Peyer's patch (tissue), 4 donors: ENCODE measurements at places on chromosomes 13 and 19. TPM values are rescaled to one million over a fixed set of nuclear protein-coding genes. Genes with fewer than 3 reads are reported as not detected.

GRCh38 chr13:30493658-30494381, 28.1 kb upstream of the HMGB1 start:
- no peaks in the 10 kb centered on the region for H3K4me1 ChIP-seq
- no peak overlapping the region for H3K27ac ChIP-seq
- no peak for DNase-seq
- no peaks in the 10 kb centered on the region for H3K27me3 ChIP-seq
- no peaks in the 10 kb centered on the region for H3K36me3 ChIP-seq
- H3K4me3 ChIP-seq: no peak overlapping the region

- no peak overlapping the region for H3K4me3 ChIP-seq
- H3K36me3 ChIP-seq: peaks cover 86% of the 10 kb centered on the region
- no peak for DNase-seq
- no peaks in the 10 kb centered on the region for H3K4me1 ChIP-seq
- H3K27ac ChIP-seq: no peak overlapping the region
These were observed 20.9 kb downstream of the SIN3B start for GRCh38 chr19:16850133-16850532.

- no peaks in the 10 kb centered on the region for H3K4me1 ChIP-seq
- H3K27ac ChIP-seq: no peak overlapping the region
- DNase-seq: peak; percentile 88
- H3K4me3 ChIP-seq: no peak overlapping the region
- H3K36me3 ChIP-seq: no peaks in the 10 kb centered on the region
- no peaks in the 10 kb centered on the region for H3K27me3 ChIP-seq
These were observed 96.2 kb downstream of the CYSLTR2 start for GRCh38 chr13:48749699-48750473.

Gene MAP4K1
- total RNA-seq: 7.7 TPM

GRCh38 chr13:34412817-34413375, 529.2 kb upstream of the NBEA start:
- no peak overlapping the region for H3K27ac ChIP-seq
- no peaks in the 10 kb centered on the region for H3K4me1 ChIP-seq
- no peaks in the 10 kb centered on the region for H3K27me3 ChIP-seq
- no peak overlapping the region for H3K4me3 ChIP-seq
- H3K36me3 ChIP-seq: no peaks in the 10 kb centered on the region
- no peak for DNase-seq

Gene CCNE1
- total RNA-seq: 1.9 TPM

GRCh38 chr13:29196409-29197074, 376.4 kb downstream of the MTUS2 start:
- no peaks in the 10 kb centered on the region for H3K36me3 ChIP-seq
- no peaks in the 10 kb centered on the region for H3K4me1 ChIP-seq
- DNase-seq: no peak
- no peak overlapping the region for H3K4me3 ChIP-seq
- no peak overlapping the region for H3K27ac ChIP-seq

Gene MEDAG
- 9.8 TPM for total RNA-seq

DNA sequence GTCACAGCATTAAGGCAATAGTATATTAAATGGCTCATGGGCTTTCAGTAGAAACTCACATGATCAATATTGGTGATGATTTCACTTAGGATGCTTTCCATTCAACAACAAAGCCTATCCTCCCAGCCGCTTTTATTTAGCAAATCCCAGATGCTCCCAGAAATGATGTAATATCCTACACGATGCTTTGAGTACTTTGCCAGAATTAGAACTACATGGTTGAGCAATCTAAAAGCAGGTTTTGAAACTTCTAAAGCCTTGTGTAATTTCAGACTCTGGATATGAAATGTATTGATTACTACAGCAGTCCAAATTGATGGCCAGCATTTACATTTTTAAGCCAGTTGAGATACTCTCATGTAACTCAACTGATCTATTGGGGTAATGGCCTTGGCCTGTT, 13.6 kb downstream of the DLEU7 start:
- H3K27me3 ChIP-seq: no peaks in the 10 kb centered on the region
- no peak overlapping the region for H3K4me3 ChIP-seq
- no peaks in the 10 kb centered on the region for H3K36me3 ChIP-seq
- H3K4me1 ChIP-seq: no peaks in the 10 kb centered on the region

DNA sequence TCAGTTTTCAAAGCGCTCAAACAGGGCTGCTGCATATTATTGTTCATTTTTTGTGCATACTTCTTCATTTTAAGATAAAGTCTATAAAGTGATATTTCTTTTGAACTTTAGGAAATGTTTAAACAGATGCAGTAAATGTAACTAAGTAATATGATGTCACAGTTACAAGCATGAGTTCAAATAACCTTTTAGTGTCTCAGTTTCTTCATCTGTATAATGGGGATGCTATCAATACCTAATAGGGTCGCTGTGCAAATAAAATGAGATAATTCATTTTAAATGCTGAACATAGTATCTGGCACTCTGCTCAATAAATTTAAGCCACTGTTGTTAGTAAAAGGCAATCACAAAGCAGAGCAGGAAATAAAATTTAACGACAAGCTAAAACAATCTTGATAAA, 97.5 kb downstream of the UGGT2 start:
- no peak for DNase-seq
- H3K4me3 ChIP-seq: no peak overlapping the region
- no peaks in the 10 kb centered on the region for H3K27me3 ChIP-seq
- H3K36me3 ChIP-seq: no peaks in the 10 kb centered on the region
- H3K27ac ChIP-seq: no peak overlapping the region

Gene ZNF418
- total RNA-seq: 1.3 TPM

Gene SMG9
- 49.3 TPM for total RNA-seq

DNA sequence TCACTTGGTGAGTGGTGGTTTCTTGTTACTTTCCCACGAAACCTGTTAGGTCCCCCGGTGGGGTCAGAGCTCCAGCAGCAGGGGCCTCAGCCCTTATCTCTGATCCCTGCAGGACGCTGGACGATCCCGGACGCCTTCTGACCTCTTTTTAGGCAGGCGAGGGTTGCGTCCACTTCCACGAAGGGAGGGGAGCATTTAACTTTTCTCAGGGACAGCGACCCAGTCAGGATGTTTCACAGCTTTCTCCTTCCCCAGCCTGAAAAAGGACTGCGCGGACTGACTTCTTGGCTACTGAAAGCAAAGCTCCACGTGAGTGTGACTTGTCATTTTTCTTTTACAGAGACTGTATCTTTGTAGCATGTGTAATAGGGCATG, 692 bp downstream of the ZNF234 start:
- H3K36me3 ChIP-seq: no peaks in the 10 kb centered on the region
- DNase-seq: no peak
- no peaks in the 10 kb centered on the region for H3K4me1 ChIP-seq
- peak overlapping the region; percentile 93 for H3K4me3 ChIP-seq
- no peaks in the 10 kb centered on the region for H3K27me3 ChIP-seq

DNA sequence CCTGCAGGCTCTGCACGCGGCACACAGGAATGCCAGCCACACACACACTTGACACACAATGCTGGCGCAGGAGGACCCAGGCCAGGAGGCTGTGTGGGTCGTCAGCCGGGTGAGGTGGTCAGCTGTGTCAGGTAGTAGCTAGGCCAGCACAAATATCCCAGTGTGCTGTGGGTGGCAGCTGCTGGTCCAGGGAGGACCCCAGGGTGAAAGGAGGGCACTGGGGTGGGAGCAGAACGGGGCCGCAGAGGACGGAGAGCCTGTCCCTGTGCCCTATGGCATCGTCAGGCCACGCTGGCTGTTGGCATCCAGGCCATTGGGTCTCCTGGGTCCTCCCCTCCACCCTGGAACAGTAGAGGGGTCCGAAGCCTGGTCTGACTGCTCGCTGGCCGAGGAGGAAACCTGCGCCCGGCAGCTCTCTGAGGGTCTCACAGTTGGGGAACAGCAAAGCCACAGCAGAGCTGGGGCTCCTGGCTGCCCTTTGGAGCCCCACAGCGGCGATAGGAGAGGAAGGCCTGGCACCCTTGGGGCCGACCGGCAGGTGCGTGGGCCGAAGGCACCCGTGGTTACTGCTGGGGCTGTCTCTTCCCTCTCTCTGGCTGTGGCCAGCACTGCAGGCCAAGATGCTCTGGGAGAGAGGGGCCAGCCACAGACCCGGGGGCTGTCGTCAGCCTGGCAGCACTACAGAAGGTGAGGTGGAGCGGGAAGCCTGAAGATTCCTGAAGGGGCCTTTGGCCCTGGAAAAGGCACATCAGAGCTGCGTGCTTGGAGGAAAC, 27.3 kb downstream of the C13orf46 start:
- H3K4me1 ChIP-seq: no peaks in the 10 kb centered on the region
- no peaks in the 10 kb centered on the region for H3K27me3 ChIP-seq
- H3K27ac ChIP-seq: no peak overlapping the region

DNA sequence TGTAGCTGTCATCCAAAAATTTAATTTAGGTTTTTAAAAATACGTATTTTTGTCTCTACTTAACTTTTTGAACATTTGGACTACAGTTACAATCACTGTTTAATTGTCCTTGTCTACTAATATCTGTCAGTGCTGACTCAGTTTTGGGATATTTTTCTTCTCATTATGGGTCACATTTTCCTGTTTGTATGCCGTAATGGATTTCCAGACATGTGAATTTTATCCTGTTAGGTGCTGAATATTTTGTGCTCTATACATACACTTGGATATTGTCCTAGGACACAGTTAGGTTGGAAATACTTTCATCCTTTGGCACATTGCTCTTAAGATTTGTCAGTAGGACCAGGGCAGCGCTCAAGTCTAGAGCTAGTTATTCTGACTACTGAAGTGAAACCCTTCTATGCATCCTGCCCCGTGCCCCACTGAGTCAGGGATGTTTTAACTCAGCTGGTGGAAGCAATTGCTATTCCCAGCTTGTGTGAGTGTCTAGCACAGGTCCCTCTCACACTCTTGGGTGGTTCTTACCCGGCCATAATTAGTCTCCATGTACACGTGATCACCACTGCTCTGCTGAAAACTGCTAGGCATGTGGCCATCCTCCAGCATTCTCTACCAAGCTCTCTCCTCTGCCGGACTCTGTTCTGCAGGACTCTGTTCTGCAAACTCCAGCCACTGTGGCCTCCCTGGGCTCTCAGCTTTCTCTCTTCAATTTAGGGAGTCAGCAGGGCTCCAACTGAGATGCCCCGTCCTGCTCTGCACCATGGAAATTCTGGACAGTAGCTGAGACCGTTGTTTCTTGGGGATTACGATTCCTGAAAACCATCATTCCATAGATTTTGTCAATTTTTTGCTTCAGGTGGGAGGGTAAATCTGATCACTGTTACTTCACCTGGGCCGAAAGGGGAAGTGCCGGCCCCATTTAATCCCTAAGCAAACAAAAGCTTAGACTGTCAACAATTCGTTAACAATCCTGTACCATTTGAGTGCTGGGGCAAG, 11.1 kb downstream of the PROZ start:
- no peaks in the 10 kb centered on the region for H3K4me1 ChIP-seq
- DNase-seq: no peak
- H3K4me3 ChIP-seq: no peak overlapping the region
- no peaks in the 10 kb centered on the region for H3K27me3 ChIP-seq
- H3K27ac ChIP-seq: no peak overlapping the region
- H3K36me3 ChIP-seq: no peaks in the 10 kb centered on the region

GRCh38 chr19:40553885-40554857, 22.5 kb upstream of the SHKBP1 start:
- DNase-seq: no peak
- no peak overlapping the region for H3K4me3 ChIP-seq
- no peaks in the 10 kb centered on the region for H3K4me1 ChIP-seq
- no peaks in the 10 kb centered on the region for H3K27me3 ChIP-seq
- no peak overlapping the region for H3K27ac ChIP-seq
